Large intestine (tissue), 12 donors: ENCODE measurements at places on chromosomes 16 and 17. TPM values are rescaled to one million over a fixed set of nuclear protein-coding genes. Genes with fewer than 3 reads are reported as not detected.

The RPS15A gene
- 2,824 TPM for polyA plus RNA-seq

GRCh38 chr16:85314512-85314971 is 202.3 kb upstream of the CIBAR2 start:
- no peak for DNase-seq
- H3K27ac ChIP-seq, result no peak overlapping the region
- H3K36me3 ChIP-seq, result no peaks in the 10 kb centered on the region

The SLC16A3 gene
- polyA plus RNA-seq, result 19.5 TPM

The ST6GALNAC1 gene
- 141 TPM for polyA plus RNA-seq

DNA sequence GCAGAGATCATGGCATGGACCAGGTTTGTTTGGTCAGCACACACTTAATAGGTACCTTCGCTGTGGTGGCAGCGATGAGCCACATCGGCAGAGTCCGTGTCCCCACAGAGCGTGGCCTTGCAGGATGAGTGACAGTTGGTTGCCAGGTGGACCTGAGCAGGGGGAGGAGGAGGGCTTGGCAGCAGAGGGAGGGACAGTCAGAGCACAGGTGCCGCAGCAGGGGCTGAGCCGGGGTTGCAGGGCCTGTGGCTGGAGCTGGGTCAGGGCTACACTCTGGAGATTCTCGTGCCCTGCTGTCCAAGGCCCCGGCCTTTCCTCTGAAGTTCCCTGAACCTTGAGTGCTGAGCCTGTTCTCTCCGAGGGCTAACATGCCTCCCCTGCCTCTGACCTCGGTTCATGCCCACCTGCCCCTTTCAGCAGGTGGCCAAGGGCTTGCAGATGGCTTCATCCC is 24.8 kb downstream of the POLR3E start:
- no peak for DNase-seq
- H3K27ac ChIP-seq, result no peak overlapping the region
- H3K36me3 ChIP-seq, result peaks cover 86% of the 10 kb centered on the region
- H3K4me3 ChIP-seq, result no peak overlapping the region
- no peaks in the 10 kb centered on the region for H3K4me1 ChIP-seq

DNA sequence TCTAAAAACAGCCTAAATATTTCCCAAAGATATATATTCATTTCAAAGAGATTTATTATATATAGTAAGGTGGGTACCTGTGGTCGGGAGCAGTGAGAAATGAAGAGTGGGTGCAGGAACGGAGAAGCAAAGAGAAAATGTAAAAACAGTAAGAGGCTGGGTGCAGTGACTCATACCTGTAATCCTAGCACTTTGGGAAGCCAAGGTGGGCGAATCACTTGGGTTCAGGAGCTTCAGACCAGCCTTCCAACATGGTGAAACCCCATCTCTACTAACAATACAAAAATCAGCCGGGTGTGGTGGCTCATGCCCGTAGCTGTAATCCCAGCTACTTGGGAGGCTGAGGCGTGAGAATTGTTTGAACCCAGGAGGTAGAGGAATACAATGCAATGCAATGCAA is 257.1 kb downstream of the BCAS3 start:
- no peak overlapping the region for H3K27ac ChIP-seq
- H3K4me1 ChIP-seq, result no peaks in the 10 kb centered on the region
- no peaks in the 10 kb centered on the region for H3K36me3 ChIP-seq
- no peaks in the 10 kb centered on the region for H3K27me3 ChIP-seq
- DNase-seq, result no peak

- no peak overlapping the region for H3K4me3 ChIP-seq
- no peaks in the 10 kb centered on the region for H3K4me1 ChIP-seq
- H3K27me3 ChIP-seq, result peaks cover 4% of the 10 kb centered on the region
- H3K27ac ChIP-seq, result no peak overlapping the region
- DNase-seq, result no peak
- H3K36me3 ChIP-seq, result no peaks in the 10 kb centered on the region
Observed at GRCh38 chr17:79655672-79656290, 44.9 kb upstream of the RBFOX3 start.

GRCh38 chr16:705431-706188 is at the start of gene FBXL16:
TSS of gene FBXL16 (minus strand) at chr16:705801. CDS start at chr16:697405, 8,396 bp downstream.
- peaks cover 91% of the 10 kb centered on the region for H3K27me3 ChIP-seq
- no peak for DNase-seq
- peak within 1 kb of the TSS; percentile 4 for H3K4me3 ChIP-seq
- no peak within 1 kb of the TSS for H3K27ac ChIP-seq
- peaks cover 4% of the 10 kb centered on the region for H3K4me1 ChIP-seq

DNA sequence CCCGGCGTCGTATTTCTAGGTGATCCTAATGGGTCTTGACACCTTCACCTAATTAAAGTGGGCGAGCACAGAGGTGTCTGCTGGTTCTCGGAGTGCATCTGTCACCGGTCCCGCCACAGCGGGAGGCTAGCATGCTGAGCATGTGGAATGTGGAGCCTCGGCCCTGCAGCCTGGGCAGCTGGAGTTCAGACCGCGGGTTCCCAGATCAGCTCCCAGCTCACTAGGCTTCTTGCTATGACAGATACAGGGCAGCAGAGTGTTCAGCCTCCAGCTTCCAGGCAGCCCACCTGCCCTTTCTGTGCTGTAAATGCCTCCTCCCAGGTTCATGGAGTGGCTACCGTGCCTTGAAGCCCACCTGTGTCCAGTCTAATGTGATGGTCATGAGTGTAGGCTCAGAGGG is 166.7 kb downstream of the CPPED1 start:
- no peaks in the 10 kb centered on the region for H3K4me1 ChIP-seq
- no peak overlapping the region for H3K4me3 ChIP-seq
- no peaks in the 10 kb centered on the region for H3K36me3 ChIP-seq
- H3K27ac ChIP-seq, result no peak overlapping the region
- no peaks in the 10 kb centered on the region for H3K27me3 ChIP-seq
